ENCODE measurements at places on chromosomes 7 and 10.

DNA sequence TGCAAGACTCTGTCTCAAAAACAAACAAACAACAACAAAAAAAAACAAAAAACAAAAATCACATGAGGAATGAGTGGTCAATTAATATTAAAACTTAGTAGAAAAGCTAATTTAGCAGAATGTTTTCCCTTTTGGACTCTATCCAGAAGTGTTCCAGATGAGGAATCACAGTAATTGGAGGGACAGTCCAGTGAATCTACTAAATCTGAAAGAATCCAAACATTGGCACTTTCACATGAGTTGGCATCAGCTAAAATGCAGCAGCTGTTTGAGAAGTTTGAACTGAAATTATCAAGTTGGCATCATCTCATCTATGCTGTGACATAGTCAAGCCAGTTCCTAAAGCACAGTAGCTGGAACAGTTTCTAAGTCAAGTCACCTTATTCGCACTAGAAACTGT, 367.8 kb downstream of the PPP1R3A start:
- DNase-seq, result no peak

DNA sequence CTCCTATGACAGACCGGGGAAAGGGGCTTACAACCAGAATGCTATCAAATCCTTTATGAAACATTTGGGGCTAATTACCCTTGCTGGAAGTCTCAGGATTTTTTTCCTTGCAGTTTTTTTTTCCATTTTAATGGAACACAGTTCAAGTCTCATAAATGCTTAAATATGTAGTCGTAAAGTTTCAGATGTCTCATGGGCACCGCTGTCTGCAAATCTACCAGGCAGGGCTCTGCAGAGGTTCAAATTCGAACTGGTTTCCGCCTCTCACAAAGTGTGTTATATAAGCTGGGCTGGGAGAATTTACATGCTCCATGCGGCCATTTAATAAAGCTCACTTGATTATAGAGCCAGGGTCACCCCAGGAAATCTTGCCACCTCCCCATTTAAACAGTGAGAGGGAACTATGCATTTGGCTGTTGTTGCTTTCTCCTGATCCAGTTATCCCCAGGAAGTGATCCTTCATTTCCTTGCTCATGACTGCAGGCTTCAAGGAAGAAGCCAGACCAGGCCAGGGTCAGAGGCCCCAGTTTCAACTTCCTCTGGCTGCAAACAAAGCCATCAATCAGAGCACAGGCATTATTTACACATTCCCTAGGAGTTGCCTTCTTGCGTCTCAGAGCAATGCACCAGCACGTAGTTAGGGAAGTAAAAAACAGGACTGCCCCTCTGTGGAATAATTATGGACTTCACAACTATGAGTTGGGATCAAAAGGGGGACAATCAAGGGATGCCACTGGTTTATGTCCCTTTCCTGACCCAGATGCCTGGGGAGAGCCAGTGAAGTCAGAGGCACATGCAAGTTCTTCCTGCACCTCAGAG, 358.8 kb downstream of the PRPF18 start:
- DNase-seq, result no peak

DNA sequence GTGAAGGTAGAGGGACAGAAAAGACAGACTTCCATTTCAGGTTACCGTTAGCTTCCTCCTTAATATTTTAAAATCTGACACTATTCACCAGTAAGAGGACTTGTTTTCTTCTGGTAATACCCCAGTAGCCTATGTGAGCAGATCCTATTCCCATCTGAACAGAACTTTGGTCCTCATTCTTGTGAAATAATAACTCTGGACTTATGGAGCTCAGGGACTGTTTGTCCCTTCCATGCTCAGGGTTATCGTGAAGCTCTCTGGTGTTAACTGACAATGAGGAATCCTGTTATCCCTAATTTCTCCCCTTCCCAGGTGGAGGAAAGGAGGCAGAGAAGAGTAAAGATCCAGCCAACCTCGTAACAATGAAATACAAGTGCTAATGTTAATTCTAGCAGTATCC, 47.0 kb upstream of the ANKRD1 start:
- DNase-seq, result no peak

DNA sequence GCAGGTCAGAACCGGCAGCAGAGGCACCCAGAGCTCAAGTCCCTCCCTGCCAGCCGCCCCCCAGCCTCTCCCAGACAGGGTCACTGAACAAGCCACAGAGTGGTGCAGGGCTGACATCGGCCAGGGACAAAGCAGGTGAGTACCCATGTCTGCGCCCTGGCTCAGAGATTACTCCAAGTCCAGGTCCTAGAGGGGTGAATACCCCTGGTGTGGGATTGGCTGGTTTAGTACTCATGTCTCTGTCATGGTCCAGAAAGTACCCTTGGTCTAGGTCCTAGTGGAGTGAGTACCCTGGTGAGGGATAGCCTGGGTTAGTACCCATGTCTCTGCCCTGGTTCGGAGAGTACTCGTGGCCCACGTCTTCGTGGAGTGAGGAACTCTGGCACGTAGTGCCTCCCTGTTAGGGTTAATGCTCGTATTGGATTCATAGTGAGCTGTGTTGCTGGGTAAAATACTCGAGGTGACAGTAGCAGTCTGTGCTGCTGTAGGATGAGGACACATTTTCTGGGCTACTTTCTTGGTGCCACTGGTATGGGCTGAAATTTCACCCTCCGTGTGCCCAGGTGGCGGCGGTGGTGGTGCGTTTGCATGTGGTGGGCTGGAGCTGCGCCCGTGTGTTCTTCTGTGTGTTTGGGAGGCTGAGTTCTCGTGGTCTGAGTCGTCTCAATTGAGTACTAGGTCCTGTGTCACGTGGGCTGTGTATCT, 25.5 kb upstream of the KNDC1 start:
- DNase-seq, result no peak

- peak; percentile 2 for DNase-seq
These were observed 9.7 kb downstream of the ZSCAN21 start for GRCh38 chr7:100059251-100059739.

- DNase-seq, result peak; percentile 8
These were observed 208.9 kb downstream of the ARL4A start for GRCh38 chr7:12896316-12896715.

GRCh38 chr7:28806841-28807240, 151.3 kb downstream of the TRIL start:
- no peak for DNase-seq

GRCh38 chr7:99126921-99127553, 16.9 kb downstream of the SMURF1 start:
- no peak for DNase-seq

GRCh38 chr10:100006243-100006886, 3.4 kb downstream of the DNMBP start:
- DNase-seq, result peak; percentile 78

GRCh38 chr10:43409385-43410109, 561 bp upstream of the HNRNPF start:
- DNase-seq, result peak; percentile 43

- DNase-seq, result no peak
These were observed 94.6 kb downstream of the FGFR2 start for GRCh38 chr10:121503587-121504051.

DNA sequence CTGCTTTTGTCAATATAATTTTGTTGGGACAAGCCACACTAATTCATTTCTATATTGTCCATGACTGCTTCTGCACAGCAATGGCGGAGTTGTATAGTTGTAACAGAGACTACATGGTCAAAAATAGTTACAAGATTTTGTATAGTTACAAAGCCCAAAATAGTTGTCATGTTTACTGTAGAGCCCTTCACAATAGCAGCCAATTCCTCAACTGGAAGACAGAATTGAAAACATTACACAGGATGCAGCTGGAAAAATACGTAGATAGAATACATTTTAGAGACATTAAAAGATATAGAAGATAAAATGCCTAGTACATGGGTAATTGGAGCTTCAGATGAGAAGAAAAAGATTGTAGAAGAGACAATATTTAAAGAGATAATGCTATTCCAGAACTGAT, 156.4 kb upstream of the FEZF1 start:
- no peak for DNase-seq

- DNase-seq, result no peak
These were observed 41.8 kb downstream of the PDLIM1 start for GRCh38 chr10:95248989-95249388.

DNA sequence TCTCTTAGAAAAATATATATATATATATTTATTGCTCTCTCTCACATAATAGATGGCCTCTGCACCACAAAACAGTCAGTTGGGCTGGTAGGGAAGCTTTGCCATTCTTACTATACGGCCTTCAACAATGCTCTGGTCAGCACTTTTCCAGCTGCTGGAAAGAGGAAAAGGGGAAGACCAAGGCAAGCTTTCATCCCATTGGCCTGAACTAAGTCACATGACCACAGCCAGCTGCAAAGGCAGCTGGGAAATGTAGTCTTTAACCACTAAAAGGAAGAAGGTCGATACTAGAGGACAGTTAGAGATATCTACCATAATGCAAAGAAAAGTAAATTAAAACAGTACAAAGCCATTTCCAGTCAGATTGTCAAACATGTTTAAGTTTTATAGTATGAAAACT, 58.4 kb upstream of the MACROH2A2 start:
- DNase-seq, result peak; percentile 74

GRCh38 chr7:76310102-76310957, 7.9 kb downstream of the HSPB1 start:
- DNase-seq, result no peak

DNA sequence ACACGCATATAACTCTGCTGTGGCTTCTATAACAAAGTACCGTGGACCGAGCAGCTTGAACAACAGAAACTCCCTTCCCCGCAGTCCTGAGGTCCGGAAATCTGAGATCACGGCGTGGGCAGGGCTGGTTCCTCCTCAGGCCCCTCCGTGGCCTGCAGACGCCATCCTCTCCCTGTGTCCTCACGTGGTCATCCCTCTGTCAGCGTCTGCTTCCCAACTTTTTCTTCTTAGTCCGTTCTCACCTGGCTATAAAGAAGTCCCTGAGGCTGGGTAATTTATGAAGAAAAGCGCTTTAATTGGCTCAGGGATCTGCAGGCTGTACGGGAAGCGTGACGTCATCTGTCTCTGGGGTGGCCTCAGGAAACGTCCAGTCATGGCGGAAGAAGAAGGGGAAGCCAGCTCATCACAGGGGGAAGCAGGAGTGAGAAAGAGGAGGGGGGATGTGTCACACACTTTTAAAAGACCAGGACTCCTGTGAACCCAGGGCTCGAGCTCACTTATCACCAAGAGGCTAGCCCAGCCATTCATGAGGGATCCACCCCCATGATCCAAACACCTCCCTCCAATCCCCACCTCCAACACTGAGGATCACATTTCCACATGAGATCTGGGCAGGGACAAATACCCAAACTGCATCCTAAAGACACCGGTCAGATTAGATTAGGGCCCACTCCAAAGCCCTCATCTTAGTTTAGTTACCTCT, 91.2 kb upstream of the INSIG1 start:
- peak; percentile 95 for DNase-seq

- no peak for DNase-seq
These were observed 11.9 kb upstream of the TSPAN15 start for GRCh38 chr10:69439350-69439739.

DNA sequence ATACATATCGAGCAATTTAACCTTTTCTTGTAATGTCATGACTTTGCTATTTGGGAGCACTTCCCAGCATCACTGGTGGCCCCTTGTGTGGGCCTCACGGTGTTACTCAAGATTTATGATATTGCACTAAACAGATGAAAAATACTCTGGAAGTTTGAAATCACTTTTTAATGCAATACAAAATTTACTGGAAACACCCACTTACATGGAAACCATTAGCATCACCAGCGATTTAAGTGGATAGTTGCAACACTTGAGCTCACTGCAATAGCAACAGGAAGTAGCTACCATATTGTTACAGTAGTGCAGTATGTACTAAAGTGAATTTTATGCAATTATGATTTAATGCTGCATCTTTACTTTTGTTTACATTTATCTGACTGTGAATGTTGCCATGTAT, 184.4 kb downstream of the MDFIC start:
- peak; percentile 65 for DNase-seq

DNA sequence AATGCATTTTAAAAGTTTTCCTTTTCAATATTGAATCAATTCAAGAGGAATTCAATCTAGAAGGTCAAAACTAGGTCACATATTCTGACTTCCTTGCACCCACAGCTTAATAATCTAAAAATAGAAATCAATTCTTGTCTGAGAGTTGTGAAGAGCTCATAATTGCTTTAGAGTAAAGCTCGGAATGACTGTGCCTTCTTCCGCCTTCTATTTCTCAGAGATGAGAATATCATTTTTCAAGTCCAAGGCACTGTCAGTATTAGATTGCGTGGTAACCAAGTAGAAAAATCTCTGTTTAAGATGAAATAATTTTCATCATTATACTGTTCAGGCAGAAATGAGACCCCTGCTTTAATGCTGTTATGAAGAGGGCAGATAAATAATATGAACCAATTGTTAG, 272.2 kb upstream of the NFE2L3 start:
- no peak for DNase-seq

GRCh38 chr10:128210215-128211063, 84.2 kb upstream of the MKI67 start:
- DNase-seq, result peak; percentile 65

GRCh38 chr7:131529179-131529578, 27.2 kb downstream of the PODXL start:
- DNase-seq, result no peak

GRCh38 chr10:126838316-126838715, 66.9 kb upstream of the DOCK1 start:
- DNase-seq, result no peak

DNA sequence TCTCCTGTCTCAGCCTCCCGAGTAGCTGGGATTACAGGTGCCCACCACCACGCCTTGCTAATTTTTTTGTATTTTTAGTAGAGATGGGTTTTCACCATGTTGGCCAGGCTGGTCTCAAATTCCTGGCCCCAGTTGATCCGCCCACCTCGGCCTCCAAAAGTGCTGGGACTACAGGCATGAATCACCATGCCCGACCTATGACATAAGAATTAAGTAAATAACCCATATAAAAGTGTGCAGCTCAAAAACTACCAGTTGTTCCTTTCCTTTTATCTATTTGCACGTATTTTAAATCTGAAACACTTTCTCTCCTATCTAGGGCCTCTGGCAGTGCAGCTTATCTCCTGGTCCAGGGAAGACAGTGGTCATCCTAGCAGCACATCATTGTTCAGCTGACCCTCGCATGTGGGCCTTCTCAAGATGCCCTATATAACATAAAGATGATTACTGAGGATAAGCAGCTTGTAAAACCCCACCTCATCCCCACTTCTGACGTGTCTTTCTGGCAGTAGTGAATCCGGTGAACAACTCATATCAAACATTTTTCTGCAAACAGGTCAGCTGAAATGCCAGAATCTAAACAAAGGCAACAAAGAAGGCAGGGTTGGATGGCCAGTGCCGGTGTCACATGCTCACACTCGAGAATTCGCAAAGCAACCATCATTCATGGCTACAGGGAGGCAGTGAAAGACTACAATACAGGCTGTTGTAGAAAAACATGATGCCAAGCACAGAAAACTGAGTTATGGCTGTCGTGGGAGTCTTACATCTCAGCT, 36.0 kb upstream of the KCNIP2 start:
- peak; percentile 8 for DNase-seq

GRCh38 chr7:47074702-47075153, 507.2 kb downstream of the TNS3 start:
- DNase-seq, result no peak

DNA sequence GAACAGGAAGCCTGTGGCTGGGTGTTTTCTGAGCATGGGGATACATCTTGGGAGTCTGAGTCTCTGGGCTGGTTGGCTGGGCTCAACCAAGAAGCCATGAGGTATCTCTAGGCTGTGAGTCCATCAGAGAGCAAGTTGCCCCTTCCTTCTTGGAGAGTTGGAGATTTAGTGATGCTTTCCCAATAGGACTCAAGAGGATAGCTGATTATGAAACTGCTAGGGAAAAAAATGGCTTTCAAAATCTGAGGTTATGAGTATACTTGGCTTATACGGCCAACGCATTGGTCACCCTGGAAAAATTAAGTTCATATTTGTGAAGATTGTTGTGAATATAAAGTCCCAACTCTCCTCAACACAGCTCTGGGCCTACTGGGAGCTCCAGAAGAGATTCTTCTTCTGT, 162.7 kb upstream of the KMT2E start:
- DNase-seq, result no peak

GRCh38 chr10:130941886-130942285, 369.6 kb downstream of the TCERG1L start:
- no peak for DNase-seq

All from inflammatory macrophage treated with lipopolysaccharide for 4 hours (primary cell).